ENCODE measurements at places on chromosomes 2 and 18. TPM values are rescaled to one million over a fixed set of nuclear protein-coding genes. Genes with fewer than 3 reads are reported as not detected.

Gene VWA3B
- not detected for total RNA-seq

Gene ANKRD53
- total RNA-seq, result 0.24 TPM

- no peak for DNase-seq
These were observed 17.7 kb downstream of the SH2D6 start for GRCh38 chr2:85435981-85436835.

- DNase-seq, result no peak
These were observed 267.6 kb downstream of the CD226 start for GRCh38 chr18:69680123-69680522.

GRCh38 chr18:68935686-68936085, 137.8 kb downstream of the CCDC102B start:
- DNase-seq, result no peak

- no peak for DNase-seq
These were observed 260.5 kb downstream of the DYSF start for GRCh38 chr2:71713581-71714580.

- DNase-seq, result peak; percentile 69
These were observed 58.9 kb upstream of the FAM136A start for GRCh38 chr2:70360661-70361270.

GRCh38 chr18:36440614-36441013, 143.1 kb downstream of the FHOD3 start:
- DNase-seq, result no peak

DNA sequence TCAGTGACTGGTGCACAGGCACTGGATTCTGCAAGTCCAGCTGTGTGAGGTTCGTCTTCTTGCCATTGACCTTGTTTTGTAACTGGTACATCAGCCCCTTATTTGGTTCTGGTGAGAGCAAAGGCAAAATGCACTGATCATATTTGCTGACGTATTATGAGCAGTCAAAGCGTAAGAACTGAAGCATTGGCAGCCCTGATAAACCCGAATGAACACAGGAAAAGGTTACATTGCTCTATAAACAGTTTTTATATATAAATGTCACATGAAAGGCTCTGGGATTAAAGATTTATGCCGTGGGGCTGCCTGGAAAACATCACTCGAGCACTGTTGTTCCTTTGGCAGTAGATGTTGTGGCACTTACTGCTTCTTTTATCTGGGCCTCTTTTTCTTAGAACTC, 167.9 kb downstream of the IRS1 start:
- no peak for DNase-seq

GRCh38 chr2:26811261-26811660, 25.4 kb downstream of the CENPA start:
- DNase-seq, result no peak

DNA sequence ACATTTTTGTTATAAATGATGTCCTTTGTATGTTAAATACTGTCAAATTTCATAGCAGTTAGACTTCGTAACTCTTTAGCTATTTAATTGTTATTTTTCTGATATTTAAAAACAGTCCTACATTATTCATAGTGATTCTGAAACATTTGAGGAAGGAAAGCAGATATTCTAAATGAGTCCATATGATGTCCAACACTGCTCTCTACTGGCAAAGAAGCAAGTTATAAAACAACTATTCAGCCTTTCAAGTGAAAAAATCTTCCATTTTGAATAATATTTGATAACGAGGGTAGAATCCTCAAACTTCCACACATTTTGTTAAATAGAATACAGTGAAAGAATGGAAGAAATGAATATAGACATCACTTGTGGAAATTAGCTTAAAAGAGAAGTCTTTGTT, 220.8 kb downstream of the GULP1 start:
- DNase-seq, result no peak

- peak; percentile 38 for DNase-seq
These were observed 60.5 kb downstream of the G6PC2 start for GRCh38 chr2:168961450-168962229.

DNA sequence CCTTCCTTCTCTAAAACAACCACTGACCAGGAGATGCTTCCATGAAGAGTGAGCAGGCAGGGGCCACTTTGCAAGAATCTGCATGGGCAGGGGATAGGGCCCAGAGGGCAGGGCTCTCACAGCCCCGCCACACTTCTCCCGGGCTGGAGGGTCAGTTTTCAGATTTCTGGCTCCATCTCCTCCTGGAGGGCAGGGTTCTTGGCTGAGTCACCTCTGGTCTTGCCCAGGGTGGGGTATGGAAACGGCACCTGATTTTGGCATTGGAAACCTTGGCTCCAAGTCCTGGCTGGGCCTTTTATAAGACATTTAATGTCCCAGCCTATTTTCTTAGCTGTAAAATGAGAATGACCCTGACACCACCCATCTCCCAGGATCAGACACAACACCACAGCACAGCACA, 27.6 kb upstream of the ASPRV1 start:
- no peak for DNase-seq
